ENCODE measurements at places on chromosomes 7 and 10. TPM values are rescaled to one million over a fixed set of nuclear protein-coding genes. Genes with fewer than 3 reads are reported as not detected.

GRCh38 chr10:117928281-117928680, 118.5 kb downstream of the RAB11FIP2 start:
- DNase-seq, result no peak

The CHAT gene
- total RNA-seq, result not detected

The PHYHIPL gene
- not detected for total RNA-seq

GRCh38 chr10:131641231-131641630, 259.6 kb upstream of the PPP2R2D start:
- no peak for DNase-seq

GRCh38 chr10:53325066-53325465, 552.5 kb upstream of the MBL2 start:
- DNase-seq, result no peak

DNA sequence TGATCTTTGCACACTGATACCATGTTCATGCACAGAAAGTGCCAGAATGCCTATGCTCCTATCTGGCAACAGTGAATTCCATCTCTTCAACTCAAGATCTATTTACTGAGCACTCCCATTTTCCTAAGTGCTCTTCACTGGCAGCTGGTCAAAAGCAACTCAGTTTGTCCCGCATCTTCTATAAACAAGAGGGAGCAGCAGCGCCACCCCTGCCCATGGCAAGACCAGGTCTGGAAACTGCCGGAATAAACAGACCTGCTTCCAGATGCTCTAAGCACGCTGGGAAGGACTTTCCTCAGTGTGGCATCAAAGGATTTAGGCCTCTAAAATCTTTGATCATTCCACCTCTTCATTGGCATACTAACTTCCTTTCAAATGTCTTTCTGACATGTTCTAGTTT, 104.4 kb upstream of the MACROH2A2 start:
- DNase-seq, result no peak

The DNAJC1 gene
- 11.3 TPM for total RNA-seq

The MEOX2 gene
- not detected for total RNA-seq

Data from naive thymus-derived CD4-positive, alpha-beta T cell (primary cell).